Fibroblast of lung (primary cell): ENCODE measurements at places on chromosomes 7 and 10. TPM values are rescaled to one million over a fixed set of nuclear protein-coding genes. Genes with fewer than 3 reads are reported as not detected.

GRCh38 chr7:130683026-130683425, 3.3 kb downstream of the TSGA13 start:
- DNase-seq = peak; percentile 26

DNA sequence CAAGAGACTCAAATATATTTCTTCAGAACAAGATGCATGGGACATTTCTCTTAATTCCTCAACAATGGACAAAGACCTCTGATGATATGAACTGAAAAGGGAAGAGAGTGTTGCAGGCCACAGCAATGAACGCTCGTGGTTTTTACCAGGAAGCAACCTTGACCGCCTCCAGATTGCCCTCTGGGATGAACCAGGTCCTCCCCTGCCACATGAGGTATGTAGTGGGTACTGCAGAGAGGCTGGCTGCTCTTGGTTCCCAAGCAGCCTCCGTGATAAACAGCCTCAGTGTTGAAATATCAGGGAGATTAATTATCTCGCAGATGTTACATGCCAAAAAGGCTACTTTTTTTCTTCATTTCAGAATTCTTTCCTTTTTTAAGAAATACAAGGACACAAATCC, 338.8 kb downstream of the ELMO1 start:
- peak; percentile 9 for DNase-seq

GRCh38 chr7:159013825-159014289, 130.8 kb downstream of the VIPR2 start:
- DNase-seq = no peak

The ICA1 gene
- total RNA-seq = under 0.01 and 0.17 TPM in 2 replicates

DNA sequence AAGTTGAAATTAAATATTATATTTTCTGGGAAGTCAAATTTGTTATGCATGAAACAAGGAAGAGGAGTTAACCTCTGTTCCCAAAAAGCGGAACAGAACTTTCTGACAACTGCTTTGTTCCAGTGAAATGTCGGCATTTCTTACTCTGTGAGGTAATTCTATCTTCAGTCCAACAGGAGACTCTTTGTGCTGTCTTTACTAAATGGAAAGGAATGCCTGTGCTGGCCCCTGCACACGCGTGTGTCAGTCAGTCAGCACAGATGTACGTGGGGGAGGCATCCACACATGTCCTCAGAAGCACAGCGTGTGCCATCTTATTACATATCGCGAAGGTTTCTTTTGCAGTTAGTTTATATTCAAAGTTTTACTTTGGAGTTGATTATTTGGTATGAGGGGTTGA, 37.5 kb downstream of the NET1 start:
- DNase-seq = peak; percentile 89

The ITGB8 gene
- total RNA-seq = 41.6 and 100 TPM in 2 replicates

DNA sequence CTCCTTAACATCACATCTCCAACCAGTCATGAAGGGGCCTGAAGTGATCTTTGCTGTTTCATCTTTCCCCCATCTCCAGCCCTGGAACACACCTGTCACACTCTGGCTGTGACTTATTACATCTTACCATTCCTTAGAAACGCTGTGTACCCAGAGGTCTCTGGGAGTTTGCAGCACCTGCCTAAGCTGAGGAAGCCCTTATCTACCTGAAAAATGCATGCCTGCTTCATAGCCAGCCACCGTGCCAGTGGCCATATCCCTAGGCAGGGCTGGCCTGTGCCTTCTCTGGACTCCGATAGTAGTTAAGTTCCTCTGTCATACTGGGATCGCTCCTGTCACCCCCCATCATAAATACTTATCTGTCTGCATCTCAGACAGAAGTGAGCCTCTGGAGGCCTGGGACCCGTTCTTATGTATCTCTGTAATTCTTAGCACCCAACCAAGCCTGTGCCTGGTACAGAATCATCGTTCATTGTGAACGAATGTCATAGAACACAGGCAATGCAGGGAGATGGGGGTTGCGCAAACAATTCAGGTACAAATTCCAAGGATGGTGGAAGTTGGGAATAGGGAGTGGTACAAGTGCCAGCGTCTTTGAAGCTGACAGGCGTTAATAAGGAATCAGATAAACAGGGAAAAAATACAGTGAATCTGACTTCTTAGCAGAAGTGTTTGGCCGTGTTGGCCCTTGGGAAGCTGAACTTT, 254.6 kb downstream of the CAMK1D start:
- no peak for DNase-seq

DNA sequence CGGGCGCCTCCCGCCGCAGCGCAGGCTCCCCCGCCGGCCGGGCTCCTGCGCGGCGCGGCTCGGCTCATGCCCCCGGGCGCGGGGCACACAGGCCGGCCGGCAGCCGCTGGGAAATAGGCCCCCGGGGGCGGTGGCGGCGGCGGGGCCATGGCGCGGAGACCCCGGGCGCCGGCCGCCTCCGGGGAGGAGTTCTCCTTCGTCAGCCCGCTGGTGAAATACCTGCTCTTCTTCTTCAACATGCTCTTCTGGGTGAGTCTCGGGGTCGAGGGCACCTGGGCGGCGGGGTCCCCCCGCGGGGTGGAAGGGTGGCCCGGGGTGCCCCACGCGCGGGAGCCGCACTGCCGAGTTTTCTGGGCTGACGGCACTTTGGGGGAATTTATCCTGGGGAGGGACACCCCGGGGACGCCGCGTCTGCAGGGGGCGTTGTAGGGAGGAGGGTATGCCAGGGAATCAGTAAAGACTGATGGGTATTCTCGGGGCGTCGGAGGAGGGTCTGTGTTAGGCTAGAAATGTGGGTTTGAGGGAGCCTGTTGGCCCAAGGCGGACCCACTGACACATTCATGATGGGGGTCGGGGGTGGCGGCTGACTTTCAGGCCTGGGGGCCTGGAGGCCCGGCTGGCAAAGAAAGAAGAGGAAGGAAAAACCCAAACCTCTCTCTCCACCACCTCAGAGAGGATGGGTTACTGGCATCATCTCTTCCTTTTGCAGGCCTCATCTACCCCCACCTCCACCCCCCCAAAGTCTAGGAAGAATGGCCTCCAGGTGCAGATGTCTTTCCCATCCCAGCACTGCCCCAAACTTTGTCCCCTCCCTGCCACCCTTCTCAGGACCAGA, 544 bp downstream of the TSPAN33 start:
- no peak for DNase-seq

GRCh38 chr7:2515424-2516193, 4.0 kb upstream of the LFNG start:
- no peak for DNase-seq

GRCh38 chr10:88086187-88086960, 222.9 kb downstream of the PTEN start:
- DNase-seq = no peak

DNA sequence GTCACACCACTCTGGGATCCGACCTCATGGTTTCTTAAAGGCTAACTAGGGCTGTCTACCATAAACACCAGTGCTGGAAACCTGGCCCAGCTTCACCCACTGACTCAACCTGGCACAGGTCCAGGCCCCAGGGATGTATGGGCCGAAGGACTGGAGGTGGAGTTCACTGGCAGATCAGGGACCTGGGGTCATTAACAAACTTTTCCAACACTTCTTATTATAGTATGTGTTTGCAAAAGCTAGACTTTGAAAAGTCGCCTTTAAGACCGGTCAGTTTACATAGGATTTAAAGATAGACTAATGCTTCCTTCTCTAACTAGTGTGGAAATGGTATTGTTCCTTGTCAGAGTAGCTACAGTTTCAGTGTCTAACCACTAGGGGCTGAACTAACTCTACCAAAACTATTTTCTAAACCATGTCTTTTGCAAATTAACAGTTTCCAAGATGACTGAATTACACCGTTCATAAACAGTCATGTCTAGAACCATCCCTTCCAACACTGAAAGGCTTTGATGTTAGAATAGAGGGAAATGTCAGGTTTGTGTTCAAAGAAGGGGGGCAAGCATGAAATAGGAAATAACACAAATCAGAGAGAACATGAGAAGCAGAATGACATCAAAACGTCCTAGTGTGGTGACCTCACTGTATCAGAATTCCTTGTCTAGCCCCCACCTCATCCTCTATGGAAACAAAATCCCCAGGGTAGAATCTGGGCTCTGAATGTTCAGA, 29.7 kb downstream of the STN1 start:
- peak; percentile 86 for DNase-seq

DNA sequence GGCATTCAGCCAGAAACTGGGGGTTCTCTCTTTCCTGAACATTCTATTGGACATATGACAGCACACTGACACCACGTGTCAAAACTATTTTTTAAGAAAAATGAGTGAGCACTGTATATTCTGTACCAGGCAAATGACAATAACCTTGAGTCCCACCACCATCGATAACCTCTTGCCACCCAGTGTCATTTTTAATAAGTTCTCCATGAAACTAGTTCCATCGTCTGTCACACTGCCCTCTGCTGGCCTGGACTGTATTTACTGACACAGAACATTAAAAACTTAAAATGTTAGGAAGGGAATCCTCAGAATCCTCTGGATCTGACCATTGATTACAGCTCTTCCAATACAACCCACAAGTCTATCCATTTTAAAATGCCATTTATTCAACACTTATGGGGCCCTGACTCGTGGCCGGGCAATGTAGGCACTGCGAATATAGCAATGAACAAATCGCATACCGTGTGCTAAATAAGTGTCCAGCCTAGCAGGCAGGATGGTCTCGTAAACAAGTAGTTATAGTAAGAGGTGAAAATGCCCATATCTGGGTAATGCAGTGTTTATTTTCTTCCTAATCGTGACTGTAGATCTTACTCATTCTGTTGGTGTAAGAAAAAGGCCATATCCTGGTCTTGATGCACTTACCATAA, 35.9 kb upstream of the CACNB2 start:
- peak; percentile 21 for DNase-seq

DNA sequence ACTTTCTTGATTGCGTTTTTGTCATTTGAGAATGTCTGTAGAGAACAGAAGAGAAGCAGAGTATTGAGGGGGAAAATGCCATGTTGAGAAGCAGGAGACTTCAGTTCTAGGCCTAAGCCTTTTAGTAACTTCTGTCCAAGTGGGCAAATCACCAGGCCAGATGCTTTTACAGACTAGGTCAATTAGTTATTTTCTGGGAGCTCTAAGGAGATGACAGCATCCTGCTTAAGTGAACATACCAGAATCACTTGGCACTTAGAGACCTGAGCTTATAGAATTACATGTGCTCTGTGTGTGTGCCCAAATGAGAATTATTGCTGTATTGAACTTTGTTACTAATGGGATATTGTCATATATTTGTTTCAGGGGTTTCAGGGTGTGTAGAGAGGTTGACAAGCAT, 24.0 kb downstream of the AGK start:
- DNase-seq = peak; percentile 26

- DNase-seq = peak; percentile 89
Measured at GRCh38 chr10:103231047-103231551, 14.6 kb upstream of the RPEL1 start.

The TLX1 gene
- not detected in 2 replicates for total RNA-seq

The SOSTDC1 gene
- under 0.01 TPM in 1 of 2 replicates, not detected in the other for total RNA-seq
